ENCODE measurements at places on chromosomes 4 and X.
A peak's percentile ranks its signal among the peaks of the same experiment; 100 is the strongest.

- no peak for DNase-seq
These were observed 79.8 kb upstream of the SMARCAD1 start for GRCh38 chr4:94127707-94128328.

DNA sequence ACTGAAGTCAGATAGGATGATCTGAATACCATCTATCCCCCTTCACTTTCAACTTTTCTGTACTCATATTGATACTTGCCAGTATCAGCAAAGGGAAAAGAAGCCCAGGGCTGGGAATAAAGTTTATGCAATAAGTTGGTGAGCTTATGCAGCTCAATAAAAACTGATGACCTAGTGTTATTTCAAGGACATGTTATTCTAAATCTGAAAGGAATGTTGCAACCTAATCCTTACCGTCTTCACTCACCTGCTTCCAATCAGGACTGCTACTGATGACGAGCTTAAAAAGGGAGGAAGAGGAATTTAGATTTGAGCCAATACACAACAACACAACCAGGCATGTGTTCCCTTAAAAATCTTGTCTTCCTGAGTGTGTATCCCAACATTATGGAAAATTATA lies 419.9 kb downstream of the SPRY1 start:
- no peak for DNase-seq

- no peak for DNase-seq
These were observed 5.5 kb upstream of the XIAP start for GRCh38 chrX:123854329-123854728.

GRCh38 chr4:170589597-170590191 lies 499.9 kb upstream of the AADAT start:
- no peak for DNase-seq

DNA sequence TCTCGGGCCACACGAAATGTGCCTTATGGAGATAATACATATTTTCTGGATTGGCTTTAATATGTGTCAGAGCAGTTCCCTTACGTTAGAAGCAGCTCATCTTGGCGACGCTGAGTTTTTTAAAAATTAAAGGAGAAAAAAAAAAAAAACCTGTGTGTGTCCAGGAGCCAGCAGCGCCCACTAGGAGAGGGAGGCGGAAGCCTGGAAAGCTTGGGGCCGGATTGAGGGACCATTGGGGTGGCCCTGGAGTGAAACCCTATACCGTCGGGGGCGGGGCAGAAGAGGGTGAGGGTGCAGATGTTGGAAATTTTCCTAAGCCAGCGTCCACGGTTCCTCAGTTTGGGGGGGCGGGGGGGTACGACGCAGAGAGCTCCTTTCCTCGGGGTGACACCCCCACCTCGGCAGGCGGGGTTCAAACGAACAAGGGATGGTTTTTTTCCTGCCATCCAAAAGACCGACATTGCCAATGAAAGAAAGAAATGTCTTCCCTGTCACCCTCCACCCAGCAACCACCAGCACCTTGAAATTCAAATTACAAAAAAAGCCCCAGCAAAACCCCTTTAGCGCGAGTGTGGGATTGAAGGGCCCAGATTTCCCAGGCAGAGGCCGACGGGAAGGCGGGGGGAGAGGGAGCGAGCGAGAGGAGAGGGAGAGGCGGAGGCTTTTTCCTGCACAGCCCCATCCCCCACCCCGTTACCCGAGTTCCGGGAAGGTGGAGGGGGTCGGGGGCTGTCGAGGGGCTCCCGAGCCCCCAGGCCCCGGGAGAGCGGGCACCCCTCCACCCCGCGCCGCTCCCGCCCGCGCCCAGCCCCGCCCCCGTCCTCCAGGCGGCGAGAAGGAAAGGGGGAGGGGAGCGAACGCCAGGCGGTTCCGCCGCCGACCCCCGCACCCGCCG lies 859 bp downstream of the SMARCA1 start:
- no peak for DNase-seq

DNA sequence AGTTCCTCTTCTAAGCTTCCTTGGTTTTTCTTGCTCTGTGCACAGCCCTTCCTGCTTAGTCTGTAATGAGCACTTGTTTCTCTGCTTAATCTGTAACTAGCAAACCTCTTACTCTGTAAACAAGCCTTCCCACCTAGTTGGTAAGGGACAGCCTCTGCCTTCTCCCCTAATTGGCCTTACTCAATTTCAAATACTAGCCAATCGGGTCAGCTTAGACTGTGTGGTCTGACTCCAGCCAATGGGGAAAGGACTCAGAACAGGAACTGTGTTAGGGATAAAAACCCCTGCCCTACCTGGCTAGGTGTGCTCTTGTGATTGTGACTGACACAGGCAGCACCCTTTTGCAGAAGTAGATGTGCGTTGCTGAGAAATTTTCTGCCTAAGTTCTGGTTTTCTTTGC lies 136.5 kb upstream of the AADAT start:
- DNase-seq, result no peak

GRCh38 chr4:111854494-111855087 lies 290.7 kb upstream of the FAM241A start:
- DNase-seq, result no peak

GRCh38 chrX:51494409-51494808 lies 2.0 kb downstream of the NUDT11 start:
- no peak for DNase-seq

DNA sequence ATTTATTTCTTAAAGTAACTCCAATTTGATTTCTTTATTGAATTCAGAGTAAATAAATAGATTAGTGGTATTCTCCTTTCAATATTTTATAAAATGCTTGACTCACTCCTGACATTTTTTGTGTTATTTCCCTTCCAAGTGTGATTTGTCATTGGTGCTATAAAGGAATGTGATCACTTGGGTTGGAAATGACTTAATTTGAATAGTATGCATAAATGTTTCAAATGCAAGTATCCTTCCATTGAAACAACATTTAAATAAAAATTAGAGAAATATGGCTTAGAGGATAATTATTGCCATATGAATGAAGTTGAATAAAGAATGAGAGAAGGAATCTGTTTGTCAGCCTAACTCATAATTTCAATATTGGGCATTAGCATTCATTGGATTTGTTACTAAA lies 182.7 kb downstream of the PABPC4L start:
- DNase-seq, result no peak

- DNase-seq, result no peak
These were observed 103.8 kb upstream of the ATP6AP2 start for GRCh38 chrX:40476958-40477357.

GRCh38 chrX:28626515-28626914 lies 39.3 kb downstream of the IL1RAPL1 start:
- DNase-seq, result no peak

DNA sequence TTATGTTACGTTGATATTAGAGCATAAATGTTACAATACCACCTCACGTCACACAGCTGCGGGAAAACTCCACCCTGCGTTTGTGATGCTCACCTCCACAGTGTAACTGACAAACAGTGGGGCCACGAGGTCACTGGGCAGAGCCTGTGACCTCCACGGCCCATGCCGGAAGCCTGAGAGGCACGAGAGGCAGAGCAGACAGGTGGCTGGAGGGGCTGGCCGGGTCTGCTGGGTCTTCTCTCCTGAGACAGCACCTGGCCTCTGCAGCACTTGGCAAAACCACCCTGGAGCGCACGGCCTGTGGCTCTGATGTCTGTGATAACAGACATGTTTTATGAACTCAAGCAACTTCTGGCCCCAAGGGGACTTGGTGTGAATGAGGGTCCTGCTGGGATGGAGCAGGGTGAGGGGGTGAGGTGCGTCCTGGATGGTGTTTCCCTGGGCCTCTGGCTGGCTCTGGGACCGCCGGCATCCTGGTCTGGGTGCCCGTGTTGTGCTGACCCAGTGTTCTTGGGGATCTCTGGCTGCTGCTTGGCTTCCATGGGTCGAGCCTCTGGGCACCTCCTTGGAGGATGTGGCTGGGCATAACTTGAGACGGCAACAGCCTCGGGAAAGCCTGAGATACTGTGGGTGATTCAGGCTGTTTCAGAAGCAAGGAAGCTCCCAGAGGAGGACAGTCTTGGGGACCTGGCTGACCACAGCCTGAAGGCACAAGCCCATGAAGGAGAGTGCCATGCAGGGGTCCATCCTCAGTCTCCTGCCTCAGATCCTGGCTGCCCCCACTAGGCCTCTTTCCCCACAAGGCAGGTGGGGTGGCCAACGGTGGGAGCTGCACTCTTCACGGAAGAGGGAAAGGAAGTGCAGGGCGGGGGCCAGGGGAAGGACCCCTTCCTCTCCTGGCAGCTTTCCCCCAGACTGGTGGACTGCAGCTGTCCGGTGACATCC lies 19.7 kb downstream of the RNF212 start:
- no peak for DNase-seq

- DNase-seq, result no peak
These were observed 6.2 kb upstream of the GABRA4 start for GRCh38 chr4:46999566-46999965.

DNA sequence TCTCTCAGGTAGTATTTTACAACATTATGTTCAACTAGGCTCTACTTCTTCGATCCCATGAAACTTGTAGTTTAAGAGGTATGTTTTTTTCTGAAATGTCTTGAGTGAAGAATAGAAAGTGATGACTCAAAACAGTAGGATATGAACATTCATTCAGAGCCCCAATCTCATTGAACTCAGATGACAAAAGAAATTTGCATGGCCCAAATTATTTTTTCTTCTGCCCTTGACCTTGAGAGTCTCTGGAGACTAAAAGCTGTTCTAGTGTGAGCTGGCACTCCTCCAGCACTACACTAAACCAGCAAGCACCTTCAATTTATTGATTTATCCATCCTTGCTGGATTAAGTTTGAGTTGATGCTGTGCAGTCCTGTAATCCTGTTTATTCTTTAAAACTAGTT lies 4.0 kb downstream of the DCLK2 start:
- DNase-seq, result no peak

DNA sequence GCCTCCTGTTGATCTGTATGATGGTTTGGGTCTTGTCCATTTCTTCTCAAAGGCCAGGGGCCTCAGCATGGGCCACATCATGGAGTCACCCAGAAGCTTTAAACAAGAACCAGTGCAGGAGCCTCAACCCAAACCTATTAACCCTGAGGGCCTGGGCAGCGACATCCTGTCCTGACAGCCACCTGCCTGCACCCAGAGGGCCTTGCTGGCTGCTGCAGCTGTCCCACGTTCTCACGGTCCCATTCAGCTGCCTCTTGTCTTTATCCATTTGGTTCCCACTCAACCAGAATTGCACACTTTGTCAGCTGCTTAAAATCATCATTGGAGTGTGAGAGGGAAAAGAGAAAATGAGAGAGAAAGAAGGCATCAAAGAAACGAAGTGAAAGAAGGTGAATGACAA lies 21.6 kb downstream of the C4orf50 start:
- DNase-seq, result no peak

GRCh38 chr4:40502934-40503333 lies 126.7 kb downstream of the RBM47 start:
- peak; percentile 32 for DNase-seq

- no peak for DNase-seq
These were observed 54.9 kb downstream of the F8 start for GRCh38 chrX:154967603-154968002.

- DNase-seq, result no peak
These were observed 52.6 kb downstream of the CPZ start for GRCh38 chr4:8644966-8645752.

- no peak for DNase-seq
These were observed 776.8 kb downstream of the CCSER1 start for GRCh38 chr4:90904021-90904420.

GRCh38 chrX:26146024-26146423 lies 7.9 kb downstream of the MAGEB18 start:
- DNase-seq, result no peak

- no peak for DNase-seq
These were observed 45.2 kb downstream of the PDGFRA start for GRCh38 chr4:54274264-54274663.

GRCh38 chr4:1361431-1361830 lies 14.4 kb downstream of the UVSSA start:
- DNase-seq, result no peak

DNA sequence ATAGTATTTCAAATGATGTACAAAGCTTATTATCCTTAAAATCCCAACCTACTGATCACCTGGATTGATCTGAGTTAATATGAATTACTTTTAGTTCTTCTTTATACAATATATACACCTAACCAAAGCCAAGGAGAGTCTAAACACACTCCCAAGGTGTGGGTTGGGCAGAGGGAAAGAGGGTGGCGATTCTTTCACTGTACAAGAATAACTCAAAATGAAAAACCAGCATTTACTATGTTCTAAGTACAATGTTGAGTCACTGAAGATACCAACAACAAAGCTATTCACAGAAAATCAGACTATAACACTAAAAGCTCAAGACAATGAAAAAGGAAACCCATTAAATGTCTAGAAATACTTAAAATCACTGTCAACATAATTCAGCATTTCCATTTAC lies 46.6 kb downstream of the ANKRD17 start:
- no peak for DNase-seq

GRCh38 chr4:139530833-139531427 lies 25.1 kb downstream of the SETD7 start:
- DNase-seq, result no peak

GRCh38 chr4:151329217-151330007 lies 4.0 kb upstream of the SH3D19 start:
- DNase-seq, result no peak

- no peak for DNase-seq
These were observed 28.8 kb upstream of the CFAP47 start for GRCh38 chrX:35890699-35891098.

DNA sequence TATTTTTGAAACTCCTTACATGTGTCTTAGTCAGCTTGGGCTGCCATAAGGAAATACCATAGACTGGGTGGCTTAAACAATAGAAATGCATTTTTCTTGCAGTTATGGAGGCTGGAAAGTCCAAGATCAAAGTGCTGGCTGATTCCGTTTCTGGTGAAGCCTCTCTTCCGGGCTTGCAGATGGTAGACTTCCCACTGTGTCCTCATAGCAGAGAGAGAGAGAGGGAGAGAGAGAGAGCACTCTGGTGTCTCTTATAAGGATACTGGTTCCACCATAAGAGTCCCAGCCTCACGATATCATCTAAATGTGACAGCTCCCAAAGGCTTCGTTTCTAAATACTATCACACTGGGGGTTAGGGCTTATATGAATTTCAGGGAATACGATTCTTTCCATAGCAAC lies 39.7 kb downstream of the ENPEP start:
- no peak for DNase-seq

DNA sequence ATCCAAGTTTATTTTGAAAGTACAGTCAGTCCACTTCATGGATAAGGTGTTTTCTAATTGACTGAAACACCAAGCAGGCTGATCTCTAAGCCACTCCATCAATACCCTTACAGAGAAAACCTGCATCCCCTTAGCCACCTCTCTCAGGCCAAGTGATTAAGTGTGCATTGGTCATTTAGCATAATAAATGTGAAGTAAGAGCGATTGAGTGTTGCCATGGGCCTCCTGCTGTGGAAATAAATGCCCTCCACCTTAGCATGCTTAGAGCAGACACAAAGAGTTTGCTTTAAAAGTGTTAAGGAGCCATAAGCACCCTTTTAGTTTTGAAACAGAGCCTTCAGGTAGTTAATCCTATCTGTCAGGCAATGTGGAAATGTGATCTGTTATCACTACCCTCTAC lies 386.5 kb downstream of the GPAT3 start:
- no peak for DNase-seq

DNA sequence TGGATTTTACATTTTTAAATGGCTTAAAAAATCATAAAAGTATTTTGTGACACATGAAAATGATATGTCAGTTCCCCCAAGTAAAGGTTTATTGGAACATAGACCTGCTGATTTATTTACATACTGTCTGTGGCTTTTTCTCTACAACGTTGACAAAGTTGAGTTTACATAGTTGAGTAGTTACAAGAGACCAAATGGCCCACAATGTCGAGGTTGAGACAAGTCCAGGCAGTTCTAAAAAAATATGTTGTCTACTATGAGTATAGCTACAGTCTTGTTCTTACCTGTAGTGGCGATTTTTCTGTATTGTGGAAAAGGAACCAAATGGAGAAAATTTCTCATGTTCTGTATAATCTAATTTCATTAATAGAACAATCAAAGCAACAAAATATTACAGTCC lies 163.2 kb downstream of the FRAS1 start:
- no peak for DNase-seq

- peak; percentile 46 for DNase-seq
These were observed 84.3 kb downstream of the NBDY start for GRCh38 chrX:56813318-56813837.
